ENCODE measurements at places on chromosomes 2 and 18.

DNA sequence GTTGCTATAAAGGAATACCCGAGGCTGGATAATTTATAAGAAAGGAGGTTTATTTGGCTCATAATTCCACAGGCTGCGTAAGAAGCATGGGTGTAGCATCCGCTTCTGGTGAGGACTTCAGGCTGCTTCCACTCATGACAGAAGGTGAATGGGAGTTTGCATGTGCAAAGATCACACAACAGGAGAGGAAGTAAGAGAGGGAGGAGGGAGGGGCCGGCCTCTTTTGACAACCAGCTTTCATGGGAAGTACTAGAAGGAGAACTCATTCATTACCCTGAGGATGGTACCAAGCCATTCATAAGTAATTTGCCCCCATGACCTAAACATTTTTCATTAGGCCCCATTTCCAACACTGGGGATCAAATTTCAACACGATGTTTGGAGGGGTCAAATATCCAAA, 386.8 kb upstream of the NETO1 start:
- DNase-seq, result no peak

DNA sequence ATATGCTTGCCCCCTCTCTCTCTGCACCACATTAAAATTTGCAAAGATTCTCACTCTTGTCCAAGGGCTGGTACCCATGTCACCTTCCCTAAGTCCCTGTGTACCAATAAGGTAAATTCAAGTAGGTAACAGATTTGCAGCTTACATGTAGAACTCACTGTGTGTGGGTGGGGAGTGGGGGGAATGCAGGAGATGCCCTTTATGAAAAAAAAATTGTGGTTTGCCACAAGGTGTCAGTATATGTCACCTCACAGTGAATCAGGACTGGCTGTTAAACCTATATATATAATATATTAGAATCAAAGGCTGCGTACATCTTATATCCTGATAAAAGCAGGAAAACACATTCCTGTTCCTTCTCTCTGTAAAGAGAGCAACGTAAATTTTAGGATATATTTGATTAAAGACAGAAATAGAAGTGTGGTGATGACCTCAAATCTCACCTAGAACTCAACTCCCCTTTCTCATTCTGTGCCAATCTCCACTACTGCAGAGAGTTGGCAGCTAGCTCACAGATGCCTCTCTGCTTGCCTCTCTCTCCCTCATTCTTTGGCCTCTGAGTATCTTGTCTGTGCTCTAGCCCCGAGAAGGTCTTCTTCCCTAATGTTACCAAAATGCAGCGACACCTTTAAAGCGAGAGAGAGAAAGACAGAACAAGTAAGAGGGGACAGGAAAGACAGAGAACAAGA, 536 bp downstream of the XDH start:
- peak; percentile 17 for DNase-seq

GRCh38 chr2:23601301-23601965, 216.5 kb downstream of the KLHL29 start:
- DNase-seq, result no peak

- DNase-seq, result peak; percentile 56
Observed at GRCh38 chr18:69956665-69957620, 9.3 kb upstream of the CD226 start.

- DNase-seq, result no peak
Observed at GRCh38 chr2:143070704-143071103, 58.5 kb upstream of the ARHGAP15 start.

DNA sequence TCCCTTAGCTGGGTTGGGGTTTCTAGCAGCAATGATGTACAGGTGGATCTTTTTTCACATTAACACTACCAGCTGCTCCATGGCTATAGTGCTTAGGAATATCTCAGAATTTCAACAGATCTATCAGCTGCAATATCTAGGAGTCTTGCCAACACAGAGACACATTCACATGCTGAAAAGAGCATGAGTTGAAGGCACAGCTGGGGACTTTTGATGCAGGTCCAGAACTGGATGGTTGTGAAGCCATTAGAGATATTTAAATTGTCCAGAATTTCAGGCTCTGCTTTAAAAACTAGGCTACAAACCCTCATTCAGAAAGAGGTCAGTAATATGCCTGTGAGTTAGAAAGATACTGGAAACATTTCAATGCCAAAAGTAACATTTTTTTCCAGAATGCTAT, 122.2 kb upstream of the CCDC195 start:
- DNase-seq, result no peak

DNA sequence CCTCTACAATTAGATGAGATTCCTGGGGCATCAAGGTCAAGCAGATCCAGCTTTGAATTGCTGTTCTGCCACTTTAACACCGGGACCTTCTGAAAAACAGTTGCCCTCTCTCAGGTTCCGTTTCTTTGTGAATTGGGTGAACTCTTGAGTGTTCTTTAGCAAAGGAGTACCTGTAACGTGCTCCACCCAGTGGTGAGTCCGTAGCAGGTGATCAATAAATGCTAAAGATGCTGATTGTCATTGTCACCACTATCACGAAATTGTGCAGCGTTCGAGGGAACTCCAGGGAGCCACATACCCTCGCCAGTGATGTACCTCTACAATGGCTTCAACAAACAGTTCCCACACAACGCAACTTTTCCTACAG, 81.9 kb downstream of the TCF7L1 start:
- DNase-seq, result no peak

- DNase-seq, result no peak
Observed at GRCh38 chr2:156189143-156189542, 143.4 kb downstream of the NR4A2 start.

DNA sequence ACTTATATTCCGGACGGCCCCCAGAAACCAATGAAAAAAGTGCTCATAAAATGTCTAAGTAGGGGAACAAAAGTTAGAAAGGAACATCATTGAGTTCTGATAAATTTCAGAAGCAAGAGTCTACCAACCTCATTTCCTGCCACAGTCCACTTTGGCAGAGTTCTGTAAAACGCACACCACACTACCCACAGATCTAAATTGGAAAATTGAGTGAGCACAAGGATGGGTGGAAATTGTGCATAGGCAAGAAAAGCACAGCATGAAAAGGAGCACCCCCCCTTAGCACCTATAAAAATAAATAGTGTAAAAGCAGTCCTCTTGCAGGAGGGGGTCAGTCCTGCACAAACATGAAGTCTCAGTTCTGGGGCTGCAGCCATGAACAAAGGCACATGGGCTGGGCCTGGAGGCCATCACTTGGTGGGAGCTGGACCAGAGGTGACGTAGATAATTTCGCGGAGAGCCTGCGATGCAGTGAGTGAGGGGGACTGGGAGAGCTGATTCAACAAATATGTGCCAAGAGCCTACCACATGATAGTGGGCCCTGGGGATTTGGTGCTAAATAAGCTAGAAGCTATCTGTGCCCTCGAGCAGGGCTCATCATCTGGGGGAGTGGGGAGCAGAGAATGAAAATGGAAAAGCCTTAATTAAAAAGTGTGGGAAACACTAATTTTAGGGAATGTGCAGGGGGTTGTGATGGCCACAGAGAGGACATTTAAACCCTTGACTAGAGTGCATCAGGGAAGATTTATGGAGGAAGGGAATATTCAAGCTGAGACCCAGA, 48.9 kb upstream of the SPP2 start:
- DNase-seq, result no peak

- DNase-seq, result no peak
Observed at GRCh38 chr2:203646961-203647360, 59.5 kb upstream of the CD28 start.

DNA sequence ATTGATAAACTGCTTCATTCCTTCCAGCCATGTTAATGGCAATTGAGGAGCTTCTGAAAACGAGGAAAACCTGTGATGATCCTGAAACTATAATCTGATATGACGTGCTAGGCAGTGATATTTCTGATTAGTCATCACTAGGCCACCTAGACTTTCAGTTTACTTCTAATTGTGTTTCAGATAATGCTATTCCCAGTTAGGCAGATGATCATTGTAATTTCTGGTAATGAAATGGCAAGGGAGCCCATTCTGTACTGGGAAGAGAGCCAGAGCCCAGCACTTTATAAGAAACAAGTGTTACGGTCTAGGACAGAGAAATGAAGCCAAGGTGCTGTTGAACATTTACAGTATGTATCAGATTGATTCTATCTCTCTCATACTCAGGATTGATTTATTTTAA, 106.2 kb downstream of the CPO start:
- DNase-seq, result no peak

GRCh38 chr2:80086831-80087230, 217.7 kb downstream of the LRRTM1 start:
- DNase-seq, result no peak

GRCh38 chr2:199704358-199705238, 146.4 kb downstream of the FTCDNL1 start:
- no peak for DNase-seq

DNA sequence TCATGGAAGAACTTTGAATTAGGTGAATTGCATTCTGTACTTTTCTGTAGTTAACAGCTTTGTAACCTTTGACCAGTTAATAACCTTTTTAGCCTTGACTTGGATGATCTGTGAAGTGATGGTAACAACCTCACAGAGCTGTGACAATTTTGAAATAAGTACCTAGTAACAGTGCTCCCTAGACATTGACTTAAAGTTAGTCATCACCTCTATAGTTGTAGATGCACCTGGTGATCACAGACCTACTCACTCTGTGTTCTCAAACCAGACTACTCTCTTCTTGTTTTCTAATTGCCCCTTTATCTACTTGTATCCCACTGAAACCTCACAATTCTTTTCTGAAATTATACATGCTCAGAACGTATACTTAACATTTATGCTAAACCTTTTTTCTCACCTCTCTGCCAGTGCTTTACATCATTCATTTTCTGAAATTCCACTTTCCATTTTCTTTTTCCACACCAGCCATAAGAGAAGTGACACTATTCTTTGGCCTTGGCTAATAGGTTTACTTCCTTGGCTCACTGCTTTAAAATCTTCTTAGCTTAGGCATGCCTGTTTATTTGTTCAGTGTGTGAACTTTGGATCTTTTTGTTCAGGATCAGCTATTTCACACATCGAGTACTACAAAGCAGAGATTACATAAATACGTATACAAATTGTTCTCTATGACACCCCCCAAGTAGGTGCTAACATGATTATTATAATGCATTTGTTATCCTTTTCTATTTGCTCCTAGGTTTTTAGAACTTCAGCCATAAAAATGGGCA, 9.3 kb downstream of the YPEL5 start:
- DNase-seq, result no peak

DNA sequence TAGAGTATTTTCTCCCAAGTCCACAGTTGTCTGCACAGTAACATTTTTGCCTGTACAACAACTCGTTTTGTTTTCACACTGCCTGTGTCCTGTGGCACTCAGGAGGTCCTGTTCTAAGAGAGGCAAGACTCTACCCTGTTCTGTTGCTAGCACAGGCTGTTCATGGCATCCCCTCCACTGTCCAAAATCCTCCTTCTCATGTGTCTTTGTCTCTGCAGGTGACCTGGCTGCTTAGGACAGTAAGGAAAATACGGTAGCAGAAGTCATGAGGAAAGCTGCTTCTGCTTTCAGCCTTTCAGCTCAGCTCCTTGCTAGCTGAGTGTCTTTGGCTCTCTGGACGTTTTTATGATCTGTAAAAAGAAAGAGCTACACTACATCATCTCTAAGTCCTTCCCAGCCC, 205.9 kb downstream of the C1D start:
- no peak for DNase-seq

DNA sequence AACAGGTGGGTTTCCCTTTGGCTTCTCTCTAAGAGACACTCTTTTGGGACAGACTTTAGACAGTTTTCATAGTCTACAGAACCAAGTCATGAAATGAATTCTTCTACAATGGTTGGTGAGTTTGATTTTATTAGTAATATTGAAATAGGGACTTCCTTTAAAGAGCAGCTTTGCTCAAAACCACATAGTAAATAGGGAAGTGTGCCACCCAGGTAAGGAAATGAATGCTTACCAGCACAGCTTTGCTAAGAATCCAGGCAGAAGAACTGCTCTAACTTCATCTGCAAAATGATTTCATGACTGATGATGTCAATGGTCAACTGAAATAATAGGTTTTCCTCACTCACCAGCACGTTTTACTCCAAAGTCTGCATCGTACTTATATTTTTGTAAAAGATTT, 89.2 kb downstream of the NYAP2 start:
- no peak for DNase-seq

- DNase-seq, result no peak
Observed at GRCh38 chr2:2960441-2961133, 417.0 kb downstream of the EIPR1 start.

- DNase-seq, result no peak
Observed at GRCh38 chr2:119205001-119205706, 18.5 kb upstream of the STEAP3 start.

DNA sequence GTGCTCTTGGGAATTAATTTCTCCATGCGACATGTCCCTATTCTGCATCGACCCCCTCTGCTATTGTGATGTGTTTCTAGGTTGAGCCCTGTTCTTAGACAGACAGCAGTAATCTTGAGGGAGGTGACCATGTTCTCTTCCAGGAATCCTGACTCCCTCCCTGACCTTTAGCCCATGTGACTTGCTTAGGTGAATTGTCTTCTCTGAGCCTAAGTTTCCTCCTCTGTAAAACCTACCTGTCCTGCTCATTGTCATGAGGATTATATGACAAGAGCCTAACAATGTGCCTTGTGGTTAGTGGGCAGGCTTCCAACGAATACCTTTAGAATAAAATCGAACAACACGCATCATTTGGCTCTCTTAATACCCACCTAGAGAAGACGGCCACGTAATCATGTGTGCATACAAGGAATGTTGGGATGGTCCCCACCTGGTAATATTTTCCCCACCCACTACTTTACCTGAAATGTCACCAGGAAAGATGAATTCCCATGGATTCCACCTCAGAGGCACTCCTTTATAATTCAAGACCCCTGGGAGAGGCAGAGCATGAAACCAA, 59.8 kb downstream of the HAUS1 start:
- DNase-seq, result no peak

GRCh38 chr18:65938592-65939372, 188.0 kb downstream of the CDH7 start:
- no peak for DNase-seq

- DNase-seq, result no peak
Observed at GRCh38 chr18:57083485-57083884, 63.4 kb upstream of the BOD1L2 start.

DNA sequence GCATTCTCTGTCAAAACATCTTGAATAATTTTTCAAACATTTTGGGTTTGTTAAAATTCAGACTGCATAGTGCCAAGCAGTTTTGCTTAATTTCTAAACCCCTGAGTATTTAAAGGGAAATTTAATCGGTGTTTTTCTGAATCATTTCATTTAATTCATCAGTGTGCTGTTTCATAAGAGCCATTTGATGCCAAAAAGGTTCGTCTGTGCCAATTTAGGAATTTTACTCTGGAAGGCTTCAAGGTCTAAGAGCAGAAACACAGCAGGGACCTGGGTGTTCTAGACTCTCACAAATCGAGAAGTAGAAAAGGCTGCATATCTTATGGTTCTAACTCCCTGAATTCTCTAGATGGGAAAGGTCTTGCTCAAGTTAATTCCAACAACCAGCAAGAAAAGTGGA, 311.9 kb upstream of the NT5C1B start:
- no peak for DNase-seq

- DNase-seq, result no peak
Observed at GRCh38 chr2:146776596-146776995, 1068.2 kb upstream of the ACVR2A start.

All from activated naive CD4-positive, alpha-beta T cell treated with Interleukin-2 at 50 U/mL for 16 hours (primary cell).